ENCODE measurements at places on chromosomes 12 and 14.

DNA sequence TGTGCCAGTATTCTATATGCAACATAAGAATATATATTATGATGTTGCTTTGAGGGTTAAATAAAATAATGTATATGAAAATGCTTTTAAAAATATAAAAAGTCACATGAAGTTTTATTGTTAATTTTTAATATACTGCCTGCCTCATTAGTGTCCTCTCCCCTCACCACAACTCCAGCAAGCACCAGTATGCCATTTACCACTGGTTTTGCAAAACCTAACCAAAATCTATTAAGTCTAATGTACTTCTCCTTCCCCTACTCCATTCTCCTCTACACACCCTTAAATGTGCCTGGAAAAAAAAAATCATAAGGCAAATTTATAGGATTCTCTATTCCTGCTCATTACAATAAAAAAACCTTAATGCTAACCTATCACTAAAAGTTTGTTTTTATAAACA is 24.0 kb upstream of the GNG2 start:
- no peak overlapping the region for H3K27ac ChIP-seq
- DNase-seq, result no peak
- H3K27me3 ChIP-seq, result no peaks in the 10 kb centered on the region
- no peaks in the 10 kb centered on the region for H3K36me3 ChIP-seq
- H3K4me1 ChIP-seq, result peaks cover 8% of the 10 kb centered on the region

GRCh38 chr12:117352206-117352605 is 9.2 kb downstream of the NOS1 start:
- no peak overlapping the region for H3K4me3 ChIP-seq
- H3K36me3 ChIP-seq, result no peaks in the 10 kb centered on the region
- no peaks in the 10 kb centered on the region for H3K4me1 ChIP-seq
- H3K27ac ChIP-seq, result no peak overlapping the region
- no peak for DNase-seq
- no peaks in the 10 kb centered on the region for H3K27me3 ChIP-seq

GRCh38 chr12:7642287-7642686 is 23.4 kb downstream of the APOBEC1 start:
- no peaks in the 10 kb centered on the region for H3K27me3 ChIP-seq
- H3K27ac ChIP-seq, result no peak overlapping the region
- no peak for DNase-seq
- H3K4me3 ChIP-seq, result no peak overlapping the region

DNA sequence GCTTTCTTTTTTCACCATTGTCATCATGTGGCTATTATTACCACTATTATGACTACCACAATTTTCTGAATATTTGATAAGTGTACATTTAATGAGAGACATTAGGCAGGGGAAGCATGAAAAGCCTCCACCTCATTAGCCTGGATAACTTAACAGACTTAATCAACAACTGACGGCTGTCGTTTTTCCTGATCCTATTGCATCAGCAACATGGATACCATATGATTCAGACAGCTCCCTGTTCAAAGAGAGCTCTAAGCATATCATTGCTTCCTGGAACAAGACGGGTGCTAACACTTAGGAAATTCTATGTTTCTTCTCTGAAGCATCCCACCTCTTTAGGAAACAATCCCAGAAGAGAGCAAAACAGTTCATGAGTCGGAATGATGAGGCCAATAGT is 765.2 kb downstream of the NOVA1 start:
- H3K27me3 ChIP-seq, result no peaks in the 10 kb centered on the region
- H3K36me3 ChIP-seq, result no peaks in the 10 kb centered on the region
- no peaks in the 10 kb centered on the region for H3K4me1 ChIP-seq
- no peak overlapping the region for H3K27ac ChIP-seq
- no peak overlapping the region for H3K4me3 ChIP-seq
- no peak for DNase-seq

DNA sequence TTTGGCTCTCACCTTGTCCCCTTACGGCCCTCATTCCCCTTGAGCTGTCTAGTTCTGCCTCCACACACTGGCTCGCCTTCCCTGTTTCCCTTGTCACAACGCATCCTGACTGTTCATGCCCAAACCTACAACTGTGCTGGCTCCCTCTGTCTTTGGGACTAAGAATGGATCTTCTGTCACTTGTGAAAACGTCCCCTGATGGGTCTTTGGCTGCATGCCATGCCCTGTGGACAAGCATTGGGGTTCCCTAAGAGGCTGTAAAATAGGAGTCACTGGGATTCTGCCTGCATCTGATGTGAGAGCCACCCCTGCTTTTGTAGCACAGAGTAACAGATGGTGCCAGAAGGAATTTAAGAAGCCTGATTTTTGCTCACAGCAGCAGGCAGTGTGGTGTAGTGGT is 285.3 kb upstream of the CRY1 start:
- H3K27ac ChIP-seq, result no peak overlapping the region
- H3K4me3 ChIP-seq, result no peak overlapping the region
- no peaks in the 10 kb centered on the region for H3K36me3 ChIP-seq
- H3K27me3 ChIP-seq, result no peaks in the 10 kb centered on the region
- peaks cover 19% of the 10 kb centered on the region for H3K4me1 ChIP-seq

DNA sequence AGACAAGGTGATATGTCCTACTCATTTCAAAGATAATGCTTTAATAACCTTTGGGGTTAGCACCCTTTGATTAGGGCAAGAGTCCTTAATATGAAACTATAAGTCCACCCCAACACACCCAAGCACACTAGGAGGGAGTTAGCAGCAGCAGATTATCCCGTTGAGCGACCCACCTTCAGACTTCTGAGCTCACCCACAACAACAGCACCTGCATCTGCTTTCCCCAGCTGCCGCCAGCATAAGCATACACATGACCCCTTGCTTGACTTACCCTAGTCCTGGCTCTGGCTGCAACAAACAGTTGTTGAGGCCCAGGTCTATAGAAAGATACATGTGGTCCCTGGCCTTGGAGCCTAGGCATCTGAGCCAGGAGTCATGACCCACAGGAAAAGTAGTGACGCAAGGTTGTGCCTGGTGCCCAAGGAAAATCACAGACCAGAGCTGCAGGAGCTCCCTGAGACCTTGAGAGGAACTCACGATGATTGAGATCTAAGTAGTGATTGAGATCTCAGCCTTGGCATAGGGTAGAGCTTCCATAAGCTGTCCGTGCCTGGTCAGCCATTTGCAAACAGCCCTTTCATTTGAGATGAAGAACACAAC is 19.0 kb downstream of the ZDHHC22 start:
- H3K4me3 ChIP-seq, result no peak overlapping the region
- H3K27me3 ChIP-seq, result peaks cover 11% of the 10 kb centered on the region
- no peaks in the 10 kb centered on the region for H3K4me1 ChIP-seq

DNA sequence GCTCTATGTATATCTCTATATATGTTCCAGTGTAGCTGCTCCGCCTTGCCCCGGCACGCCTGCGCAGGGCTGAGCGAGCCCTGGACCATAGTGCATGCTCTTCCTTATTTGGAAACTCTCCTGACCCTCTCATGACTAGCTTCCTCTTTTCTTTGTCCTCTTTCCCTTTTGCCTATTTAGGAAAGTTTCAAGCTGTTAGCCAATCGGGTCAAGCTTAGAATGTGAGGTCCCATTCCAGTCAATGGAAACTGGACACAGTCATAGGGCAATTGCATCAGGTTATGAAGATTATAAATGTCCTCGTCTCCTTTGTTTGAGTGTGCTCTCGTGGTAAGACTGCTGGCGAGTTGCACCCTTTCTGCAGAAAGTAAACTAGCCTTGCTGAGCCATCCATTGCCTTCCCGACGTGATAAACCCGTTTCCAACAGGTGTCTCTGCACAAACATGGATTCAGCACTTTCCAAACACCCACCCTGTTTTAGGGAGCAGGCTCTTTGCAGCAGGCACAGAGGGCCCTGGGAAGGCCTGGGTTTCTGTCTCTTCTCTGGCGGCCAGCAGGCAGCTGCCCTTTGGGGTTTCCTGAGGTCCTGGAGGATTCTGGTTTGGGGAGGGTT is 30.9 kb downstream of the CCDC92 start:
- H3K27me3 ChIP-seq, result no peaks in the 10 kb centered on the region
- peaks cover 8% of the 10 kb centered on the region for H3K36me3 ChIP-seq
- H3K27ac ChIP-seq, result peak overlapping the region; percentile 35
- peaks cover 7% of the 10 kb centered on the region for H3K4me1 ChIP-seq

DNA sequence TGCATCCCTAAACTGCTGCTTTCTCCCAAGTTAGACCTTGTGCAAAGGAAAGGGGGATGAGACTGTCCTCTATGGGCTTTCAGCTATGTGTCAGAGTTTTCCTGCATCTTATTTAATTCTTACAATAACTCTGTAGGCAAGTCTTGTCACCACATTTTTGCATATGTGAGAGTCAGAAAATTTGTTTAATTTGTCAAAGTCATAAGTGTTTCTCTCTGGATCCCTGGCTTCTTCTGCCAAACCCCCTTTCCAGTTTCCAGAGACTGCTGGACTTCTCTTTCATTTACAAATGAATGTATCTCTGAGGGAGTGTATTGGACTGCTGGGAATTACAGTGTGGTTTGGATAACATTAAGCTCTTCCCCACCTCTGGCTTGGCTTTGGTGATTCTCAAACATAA is 877.6 kb upstream of the SEL1L start:
- H3K27me3 ChIP-seq, result no peaks in the 10 kb centered on the region
- no peaks in the 10 kb centered on the region for H3K36me3 ChIP-seq
- no peak overlapping the region for H3K27ac ChIP-seq
- no peak overlapping the region for H3K4me3 ChIP-seq
- DNase-seq, result no peak
- no peaks in the 10 kb centered on the region for H3K4me1 ChIP-seq

DNA sequence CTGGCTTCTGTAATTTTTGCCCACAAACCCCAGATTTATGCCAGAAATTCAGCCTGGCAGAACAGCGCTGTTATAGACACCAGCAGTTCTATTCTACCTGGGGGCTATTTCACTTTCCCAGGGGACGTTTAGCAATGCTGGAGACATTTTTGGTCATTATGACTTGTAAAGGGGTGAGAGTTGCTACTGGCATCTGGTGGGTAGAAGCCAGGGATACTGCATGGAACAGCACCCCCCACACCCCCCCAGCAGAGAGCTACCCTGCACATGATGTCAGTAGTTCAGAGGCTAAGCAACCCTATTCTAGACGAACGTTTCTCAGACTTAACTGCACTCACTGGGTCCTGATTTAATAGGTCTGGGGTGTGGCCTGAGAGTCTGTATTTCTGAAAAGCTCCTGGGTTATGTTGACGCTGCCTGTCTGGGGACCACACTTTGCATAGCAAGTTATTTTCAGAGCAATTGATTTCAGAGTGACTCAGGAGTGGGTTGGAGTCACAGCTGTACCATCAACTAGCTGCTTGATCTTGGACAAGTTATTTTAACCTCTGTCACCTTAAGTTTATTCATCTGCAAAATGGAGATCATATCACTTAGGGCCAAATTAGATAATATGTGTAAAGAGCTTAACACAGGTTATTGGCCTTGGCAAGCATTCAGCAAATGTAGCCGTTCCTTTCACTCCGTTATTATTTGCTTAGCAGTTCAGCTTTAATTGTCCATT is 48.5 kb downstream of the CHST11 start:
- H3K4me1 ChIP-seq, result no peaks in the 10 kb centered on the region
- H3K36me3 ChIP-seq, result no peaks in the 10 kb centered on the region
- no peaks in the 10 kb centered on the region for H3K27me3 ChIP-seq
- no peak for DNase-seq

- no peak overlapping the region for H3K27ac ChIP-seq
- no peaks in the 10 kb centered on the region for H3K36me3 ChIP-seq
- no peaks in the 10 kb centered on the region for H3K27me3 ChIP-seq
- peaks cover 7% of the 10 kb centered on the region for H3K4me1 ChIP-seq
- H3K4me3 ChIP-seq, result no peak overlapping the region
Observed at GRCh38 chr14:64561631-64562030, 11.9 kb downstream of the PPP1R36 start.

DNA sequence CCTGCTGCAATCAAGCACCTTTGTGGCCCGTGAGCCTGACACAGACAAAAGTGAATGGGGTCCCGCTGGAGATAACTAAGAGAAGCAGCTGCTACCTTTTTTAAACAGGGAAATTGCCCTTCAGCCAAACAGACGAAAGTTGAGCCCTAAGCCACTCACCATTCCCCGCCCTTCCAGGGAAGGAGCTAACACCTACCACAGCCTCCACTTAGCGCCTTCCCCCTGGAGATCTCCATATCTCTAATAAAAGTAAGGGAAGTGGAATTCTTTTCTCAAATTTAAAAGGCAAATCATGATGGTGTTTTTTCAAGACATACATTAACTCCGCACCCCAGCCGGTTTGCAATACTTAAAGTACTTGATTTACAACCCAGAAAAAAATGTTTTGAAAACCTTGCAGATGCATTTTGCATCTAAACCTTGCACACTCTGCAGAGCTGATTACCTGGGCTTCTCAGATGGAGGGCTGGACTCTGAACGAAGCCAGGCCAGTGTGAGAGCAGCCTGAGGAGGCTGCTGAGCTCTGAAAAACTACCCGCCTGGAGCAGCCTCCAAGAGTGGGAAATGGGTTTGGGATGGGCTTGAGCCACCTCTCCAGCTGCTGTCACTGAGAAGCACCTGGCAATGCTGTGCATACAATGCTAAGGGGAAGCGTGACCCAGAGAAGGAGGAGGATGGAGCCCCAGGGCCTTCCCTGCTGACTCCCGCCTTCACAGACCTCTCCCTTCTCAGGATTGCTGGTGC is 10.0 kb downstream of the NUAK1 start:
- no peak overlapping the region for H3K4me3 ChIP-seq
- no peaks in the 10 kb centered on the region for H3K27me3 ChIP-seq
- H3K4me1 ChIP-seq, result peaks cover 60% of the 10 kb centered on the region
- no peak for DNase-seq
- no peaks in the 10 kb centered on the region for H3K36me3 ChIP-seq

DNA sequence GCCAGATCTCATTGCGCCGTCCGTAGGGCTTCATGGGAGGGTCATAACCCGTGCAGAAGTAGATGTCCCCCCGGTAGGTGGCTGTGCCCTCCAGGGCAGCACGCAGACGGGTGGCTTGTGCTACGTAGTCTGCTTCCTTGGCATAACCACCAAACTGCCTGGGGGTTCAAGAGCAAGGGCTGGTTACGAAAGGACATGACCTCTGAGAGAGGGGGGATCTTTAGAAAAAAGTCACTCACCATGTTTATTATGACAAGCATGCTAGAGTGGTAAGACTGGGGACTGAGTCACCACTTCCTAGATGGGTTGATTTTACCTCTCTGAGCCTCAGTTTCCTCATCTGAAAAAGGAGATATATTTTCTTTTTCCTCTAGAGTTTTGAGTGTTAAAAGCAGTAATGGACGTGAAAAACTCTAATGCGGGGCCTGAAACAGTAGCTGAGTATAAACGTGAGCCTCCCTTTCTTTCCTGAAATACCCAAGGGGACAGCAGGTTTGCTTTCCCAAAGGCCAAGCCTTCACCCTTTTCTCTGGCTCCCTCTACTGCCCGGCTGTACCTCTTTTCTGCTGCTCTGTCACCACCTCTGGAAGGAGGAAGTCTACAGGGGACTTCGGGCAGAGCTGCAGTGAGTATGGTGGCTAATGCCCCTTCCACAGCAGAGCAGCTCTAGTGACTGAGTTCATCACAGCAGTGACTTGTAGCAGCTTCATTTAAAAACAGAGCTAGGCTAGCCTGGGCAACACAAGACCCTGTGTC is 23.5 kb upstream of the GPRC5D start:
- peaks cover 27% of the 10 kb centered on the region for H3K36me3 ChIP-seq
- DNase-seq, result peak; percentile 79
- H3K4me3 ChIP-seq, result no peak overlapping the region

GRCh38 chr12:129819391-129819790 is 84.4 kb downstream of the TMEM132D start:
- H3K27me3 ChIP-seq, result no peaks in the 10 kb centered on the region
- H3K4me3 ChIP-seq, result no peak overlapping the region
- H3K4me1 ChIP-seq, result no peaks in the 10 kb centered on the region
- DNase-seq, result no peak
- no peaks in the 10 kb centered on the region for H3K36me3 ChIP-seq

- H3K36me3 ChIP-seq, result no peaks in the 10 kb centered on the region
- no peaks in the 10 kb centered on the region for H3K4me1 ChIP-seq
- no peak overlapping the region for H3K27ac ChIP-seq
Observed at GRCh38 chr12:58097741-58098140, 156.4 kb downstream of the ATP23 start.

Data from GM23248 (cell line).